ENCODE measurements at places on chromosomes 1 and 21.

DNA sequence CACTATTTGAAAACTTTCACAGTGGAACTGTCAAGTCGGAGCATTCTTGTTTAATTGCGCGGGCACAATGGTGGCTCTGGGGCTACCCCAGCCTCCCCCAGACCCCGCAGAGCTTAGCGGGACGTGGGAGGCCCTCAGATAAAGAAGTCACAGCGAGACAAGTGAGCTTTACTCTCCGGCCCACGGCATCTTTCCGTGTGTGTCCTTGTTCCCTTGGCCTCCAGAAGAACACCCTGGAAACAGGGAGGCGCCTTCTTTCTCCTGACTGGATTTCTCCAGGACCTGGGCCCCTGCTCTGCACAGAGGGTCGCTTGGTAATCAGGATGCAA is 382.8 kb downstream of the RRAGC start:
- no peak for DNase-seq

- no peak for DNase-seq
These were observed 247.3 kb downstream of the SDCCAG8 start for GRCh38 chr1:243503155-243503554.

DNA sequence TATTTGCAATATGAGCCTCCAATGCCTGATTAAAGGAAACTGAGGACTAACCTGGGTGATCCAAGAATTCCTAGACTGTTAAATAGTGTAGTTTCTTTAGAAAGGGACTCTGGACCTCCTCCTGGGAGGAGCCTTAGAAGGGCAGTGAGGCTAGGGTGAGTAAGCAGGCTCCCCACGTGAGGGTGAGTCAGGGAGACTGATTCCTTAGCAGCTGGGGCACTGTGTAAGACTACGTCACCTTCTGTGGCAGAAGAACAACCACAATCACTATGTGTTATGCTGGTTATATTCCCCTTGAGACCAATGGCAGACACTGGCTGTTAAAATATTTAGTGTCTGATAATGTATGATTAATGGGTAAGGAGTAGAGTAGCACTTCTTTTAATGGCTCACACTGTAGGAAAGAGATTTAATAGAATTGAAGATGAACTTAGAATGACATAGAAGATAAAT is 53.3 kb upstream of the SYT14 start:
- DNase-seq = no peak

- DNase-seq = no peak
These were observed 16.1 kb downstream of the CNR2 start for GRCh38 chr1:23897083-23897482.

DNA sequence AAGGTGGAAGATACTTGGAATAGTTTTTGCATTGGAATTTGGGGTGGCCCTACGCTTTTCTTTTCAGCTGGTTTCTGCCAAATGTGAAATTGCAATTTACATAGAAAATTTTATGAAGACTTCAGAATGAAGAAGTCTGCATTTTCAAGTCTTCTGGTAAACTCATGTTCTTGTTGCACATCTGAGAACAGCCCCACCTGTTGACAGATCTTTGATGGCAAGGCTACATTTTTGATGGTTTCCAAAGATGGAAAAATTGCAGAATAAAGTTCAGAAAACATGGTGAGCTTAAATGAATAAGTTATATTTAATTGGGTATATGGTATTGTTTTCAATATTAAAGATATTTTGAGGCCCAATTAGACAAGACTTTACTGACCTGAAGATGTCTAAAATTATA is 25.4 kb downstream of the OLFM3 start:
- DNase-seq = no peak

- DNase-seq = no peak
These were observed 6.5 kb downstream of the CACNA1S start for GRCh38 chr1:201105688-201106087.

DNA sequence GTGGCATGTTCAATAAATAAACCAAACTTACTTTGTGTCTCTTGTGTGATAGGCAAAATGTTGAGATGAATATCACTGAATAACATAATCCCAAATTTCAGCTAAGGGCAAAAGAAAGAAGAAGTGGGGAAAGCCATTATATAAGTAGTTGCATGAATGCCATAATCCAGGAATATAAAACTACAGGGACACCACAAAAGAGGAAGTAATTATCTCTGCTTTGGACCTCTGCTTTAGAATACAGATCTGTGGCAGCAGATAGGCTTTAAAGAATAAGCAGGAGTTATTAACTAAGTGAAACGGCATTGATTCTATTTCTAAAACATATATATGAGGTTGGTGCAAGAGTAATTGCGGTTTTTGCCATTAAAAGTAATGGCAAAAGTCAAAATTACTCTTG is 288.5 kb upstream of the SNX7 start:
- no peak for DNase-seq

DNA sequence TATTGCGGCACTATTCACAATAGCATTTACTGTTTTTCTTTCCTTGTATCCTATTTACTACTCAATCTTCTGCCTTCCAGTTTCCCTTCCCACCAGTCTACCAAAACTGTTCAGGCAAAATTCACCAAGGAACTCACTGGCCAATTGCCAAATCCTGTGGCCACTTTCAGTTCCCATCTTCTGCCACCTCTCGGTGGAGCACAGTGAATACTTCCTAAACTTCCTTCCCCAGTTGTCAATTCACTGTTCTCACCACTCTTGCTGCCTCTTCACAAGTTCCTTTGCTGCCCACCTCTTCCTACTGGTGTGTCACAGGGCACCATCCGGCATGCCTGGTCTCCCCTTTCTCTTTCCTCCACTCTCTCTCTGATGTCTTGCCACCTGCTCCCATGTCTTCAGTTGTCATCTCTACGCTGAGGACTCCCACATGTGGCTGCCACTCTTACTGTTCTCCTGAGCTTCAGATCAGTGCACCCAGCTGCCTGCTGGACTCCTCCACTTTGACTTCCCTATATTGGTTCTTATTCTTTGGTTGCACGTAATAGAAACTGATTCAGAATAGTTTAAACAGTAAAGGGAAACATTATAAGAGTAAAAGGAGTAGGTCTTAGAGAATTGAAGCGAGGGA is 114.4 kb downstream of the PIK3R3 start:
- DNase-seq = no peak

DNA sequence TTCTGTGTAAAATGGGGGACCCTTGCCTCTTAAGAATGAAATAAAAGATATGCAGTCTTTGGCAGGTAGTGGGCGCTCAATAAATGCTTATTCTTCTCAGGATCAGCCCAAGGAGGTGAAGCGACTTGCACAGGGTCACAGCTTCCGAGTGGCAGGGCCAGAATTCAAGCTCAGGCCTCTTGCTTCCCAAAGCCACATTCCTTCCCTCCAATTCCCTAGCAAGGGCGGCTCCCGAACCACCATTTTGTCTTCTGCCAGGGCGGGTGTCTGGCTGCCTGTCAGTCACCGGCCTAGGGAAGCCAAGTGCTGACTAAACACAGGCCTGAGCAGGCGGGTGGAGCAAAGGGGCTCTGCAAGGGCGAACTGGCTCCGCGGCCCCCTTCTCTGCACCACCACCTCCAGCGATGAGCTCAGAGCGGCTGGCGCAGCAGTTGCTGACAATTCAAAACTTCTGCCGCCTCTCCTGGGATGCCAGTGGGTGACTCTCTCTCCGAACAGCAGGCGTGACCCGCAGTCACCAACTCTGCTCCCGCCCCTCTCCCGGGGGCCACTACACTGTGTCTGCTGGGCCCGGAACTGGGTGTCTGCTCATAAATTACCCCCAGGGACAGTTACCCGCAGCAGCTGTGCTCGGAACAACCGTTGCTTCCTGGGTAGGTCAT is 10.8 kb downstream of the GPR3 start:
- DNase-seq = no peak

DNA sequence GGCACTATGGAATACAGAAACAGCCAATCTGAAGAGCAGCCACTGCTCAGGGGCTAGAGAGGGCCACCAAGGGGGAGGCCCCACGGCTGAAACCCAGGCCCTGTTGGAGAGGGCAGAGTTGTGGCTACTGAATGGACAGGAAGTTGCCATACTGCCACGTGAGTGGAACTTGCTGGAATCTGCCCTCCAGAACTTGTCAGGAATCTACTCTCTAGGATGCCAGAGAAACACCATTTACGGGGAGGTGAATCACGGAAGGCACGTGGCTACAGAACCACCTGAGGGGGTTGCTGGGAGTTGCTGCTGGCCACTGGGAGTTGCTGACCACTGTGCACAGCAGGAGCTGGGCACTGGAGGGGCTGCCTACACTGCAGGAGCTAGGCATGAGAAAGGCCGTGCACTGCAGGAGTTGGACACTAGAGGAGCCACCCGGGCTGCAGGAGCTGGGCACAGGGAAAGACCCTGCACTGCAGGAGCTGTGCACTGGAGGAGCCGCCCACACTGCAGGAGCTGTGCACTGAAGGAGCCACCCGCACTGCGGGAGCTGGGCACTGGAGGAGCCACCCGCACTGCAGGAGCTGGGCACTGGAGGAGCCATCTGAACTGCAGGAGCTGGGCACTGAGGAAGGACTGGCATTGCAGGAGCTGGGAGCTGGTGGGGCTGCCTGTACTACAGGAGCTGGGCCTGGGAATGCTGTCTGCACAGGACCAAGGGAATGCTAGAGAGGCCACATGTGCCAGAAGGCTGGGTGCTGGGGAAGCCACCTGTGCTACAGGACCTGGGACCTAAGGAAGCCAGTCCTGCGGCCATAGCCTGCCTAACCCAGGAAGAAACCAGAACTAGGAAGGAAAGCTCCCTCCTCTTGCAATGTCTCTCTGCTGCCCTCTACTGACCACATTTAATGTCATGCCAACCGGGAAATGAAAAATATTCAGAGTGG is 343.4 kb downstream of the MATN1 start:
- peak; percentile 61 for DNase-seq

- no peak for DNase-seq
These were observed 10.6 kb downstream of the URB1 start for GRCh38 chr21:32382108-32382644.

DNA sequence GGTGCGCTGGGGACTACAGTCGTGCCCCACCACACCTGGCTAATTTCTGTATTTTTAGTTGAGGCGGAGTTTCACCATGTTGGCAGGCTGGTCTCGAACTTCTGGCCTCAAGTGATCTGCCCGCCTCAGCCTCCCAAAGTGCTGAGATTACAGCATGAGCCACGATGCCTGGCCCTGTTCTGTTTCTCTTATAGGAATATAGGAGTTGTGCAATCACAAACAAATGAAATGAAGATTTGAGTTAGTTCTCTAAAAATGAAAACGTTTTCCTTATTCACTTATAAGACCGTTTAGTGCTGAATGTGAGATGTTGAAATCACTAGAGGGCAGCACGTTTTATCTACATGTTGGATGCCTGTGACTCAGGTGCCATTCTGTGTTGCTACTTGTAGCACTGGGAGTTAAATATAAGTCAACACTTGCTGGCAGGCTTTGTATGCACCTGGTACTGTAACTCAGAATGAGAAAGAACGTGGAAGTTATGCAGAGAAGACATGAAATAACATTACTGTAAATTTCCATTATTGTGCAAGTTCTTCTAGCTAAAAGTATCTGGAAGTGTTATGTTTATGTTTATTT is 45.8 kb downstream of the MIGA1 start:
- peak; percentile 15 for DNase-seq

All from renal cortex interstitium (tissue), 15 donors.